Glutamatergic neuron (in vitro differentiated cells): ENCODE measurements at places on chromosomes 11 and 22.

DNA sequence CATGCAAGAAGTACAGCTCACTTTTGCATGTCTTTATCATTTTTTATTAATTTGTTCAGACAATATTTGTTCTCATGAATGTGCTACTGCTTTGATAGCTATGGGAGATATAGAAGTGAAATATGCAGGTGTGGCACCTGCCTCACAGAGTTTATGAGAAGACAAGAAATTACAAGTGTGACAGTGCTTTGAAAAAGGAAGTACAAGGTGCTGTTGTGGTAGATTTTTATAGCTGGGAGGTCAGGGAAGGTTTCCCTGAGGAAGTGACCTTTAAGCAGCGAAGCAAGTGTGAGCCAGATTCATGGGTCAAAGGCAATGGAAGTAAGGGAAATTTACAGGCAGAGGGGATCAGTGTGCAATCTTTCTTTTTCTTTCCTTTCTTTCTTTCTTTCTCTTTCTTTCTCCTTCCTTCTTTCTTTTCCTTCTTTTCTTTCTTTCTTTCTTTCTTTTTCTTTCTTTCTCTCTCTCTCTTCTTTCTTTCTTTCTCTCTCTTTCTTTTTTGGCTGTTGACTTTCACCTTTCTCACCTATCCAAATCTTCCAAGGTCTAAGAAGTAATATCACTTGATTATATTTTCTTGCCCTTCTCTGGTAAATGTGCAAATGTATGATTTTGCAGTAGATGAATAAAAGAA lies 6.4 kb upstream of the BMAL1 start:
- no peak for DNase-seq

DNA sequence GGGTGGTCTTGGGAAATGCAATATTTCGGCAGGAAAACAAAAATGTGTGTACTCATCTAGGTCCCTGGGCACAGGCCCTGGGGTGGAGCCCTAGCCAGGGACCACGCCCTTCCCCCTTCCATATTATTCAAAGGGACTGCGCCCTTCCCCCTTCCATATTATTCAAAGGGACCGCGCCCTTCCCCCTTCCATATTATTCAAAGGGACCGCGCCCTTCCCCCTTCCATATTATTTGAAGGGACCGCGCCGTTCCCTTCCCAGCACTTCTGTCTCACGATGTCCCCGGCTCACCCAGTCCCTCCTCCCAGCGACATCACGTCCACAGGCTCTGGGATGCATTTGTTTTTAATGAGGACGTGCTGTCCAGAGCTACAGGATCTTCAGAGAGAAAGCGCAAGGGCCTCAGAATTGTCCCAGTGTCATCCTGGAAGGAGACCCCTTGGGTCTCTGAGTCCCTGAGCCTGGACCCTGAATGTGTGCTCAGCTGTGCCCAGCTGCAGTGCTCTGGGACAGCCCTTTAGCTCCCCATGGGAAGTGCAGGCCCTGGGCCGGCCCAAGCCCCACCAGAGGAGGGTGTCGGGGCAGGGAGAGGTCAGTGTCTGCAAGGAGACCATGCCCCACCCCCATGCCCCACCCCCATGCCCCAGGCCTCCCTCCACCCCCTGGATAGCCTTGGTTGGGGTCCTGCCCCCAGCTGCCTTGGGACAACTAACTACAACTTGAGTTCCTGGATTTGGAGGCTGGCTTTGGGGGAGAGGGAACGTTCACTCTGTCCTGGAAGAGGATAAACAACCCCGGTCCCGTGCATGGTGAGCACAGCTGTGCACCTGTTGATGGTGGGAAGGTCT lies 810.0 kb downstream of the BRD1 start:
- DNase-seq: no peak

DNA sequence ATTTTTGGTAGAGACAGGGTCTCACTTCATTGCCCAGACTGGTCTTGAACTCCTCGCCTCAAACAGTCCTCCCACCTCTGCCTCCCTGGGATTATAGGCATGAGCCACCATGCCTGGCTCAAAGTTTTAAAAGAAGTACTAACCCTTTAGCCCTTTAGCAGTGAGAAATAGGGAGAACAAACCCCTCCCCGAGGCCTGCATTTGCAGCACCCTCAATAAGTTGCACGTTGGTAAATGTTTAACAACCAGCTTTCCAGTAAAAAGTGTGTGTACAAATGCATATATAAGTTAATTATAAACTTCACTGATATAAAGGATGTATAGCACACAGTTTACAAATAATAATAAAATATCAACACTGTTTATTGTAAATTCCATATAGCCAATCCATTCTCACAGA lies 51.8 kb downstream of the PARVA start:
- no peak for DNase-seq

- DNase-seq: peak; percentile 36
These were observed 588.4 kb downstream of the OPCML start for GRCh38 chr11:132943706-132944568.

GRCh38 chr22:46084376-46084775 lies 66.0 kb upstream of the PPARA start:
- DNase-seq: no peak

DNA sequence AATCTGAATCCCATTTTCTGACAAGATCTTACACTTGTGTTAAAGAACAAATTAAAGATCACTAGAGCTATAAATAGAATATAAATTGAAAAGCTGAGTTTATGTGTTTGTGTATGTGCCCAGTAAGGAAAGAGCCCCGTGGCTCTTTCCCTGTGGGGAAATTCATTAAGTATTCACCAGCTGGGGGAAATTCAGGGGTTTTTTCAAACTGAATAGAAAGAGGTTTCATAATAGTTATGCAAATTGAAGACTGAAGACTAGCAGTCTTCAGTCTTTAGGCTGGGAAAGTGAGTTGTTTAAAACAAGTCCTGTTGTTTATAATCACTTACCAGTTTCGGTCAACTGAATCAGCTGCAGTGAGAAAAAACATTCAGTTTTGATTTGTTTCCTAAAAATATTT lies 11.3 kb upstream of the MS4A7 start:
- DNase-seq: no peak

DNA sequence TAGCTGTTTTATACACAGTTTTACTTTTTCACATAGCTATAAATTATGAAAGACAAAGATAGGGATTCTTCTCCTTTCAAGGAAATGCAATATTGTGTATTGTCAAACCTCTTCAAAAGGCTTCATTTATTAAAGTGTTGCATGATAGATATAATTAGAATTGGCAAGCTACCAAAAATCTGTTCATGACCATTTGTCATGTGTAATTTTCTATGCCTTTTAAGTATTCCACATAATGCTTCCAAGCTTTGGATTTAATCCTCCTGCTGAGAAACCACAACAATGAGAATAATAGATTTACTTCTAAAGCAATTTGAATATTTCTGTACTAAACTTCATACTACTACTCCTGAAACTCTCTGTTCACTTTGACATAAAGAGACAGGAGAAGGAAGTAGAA lies 403.2 kb upstream of the CCDC179 start:
- no peak for DNase-seq

DNA sequence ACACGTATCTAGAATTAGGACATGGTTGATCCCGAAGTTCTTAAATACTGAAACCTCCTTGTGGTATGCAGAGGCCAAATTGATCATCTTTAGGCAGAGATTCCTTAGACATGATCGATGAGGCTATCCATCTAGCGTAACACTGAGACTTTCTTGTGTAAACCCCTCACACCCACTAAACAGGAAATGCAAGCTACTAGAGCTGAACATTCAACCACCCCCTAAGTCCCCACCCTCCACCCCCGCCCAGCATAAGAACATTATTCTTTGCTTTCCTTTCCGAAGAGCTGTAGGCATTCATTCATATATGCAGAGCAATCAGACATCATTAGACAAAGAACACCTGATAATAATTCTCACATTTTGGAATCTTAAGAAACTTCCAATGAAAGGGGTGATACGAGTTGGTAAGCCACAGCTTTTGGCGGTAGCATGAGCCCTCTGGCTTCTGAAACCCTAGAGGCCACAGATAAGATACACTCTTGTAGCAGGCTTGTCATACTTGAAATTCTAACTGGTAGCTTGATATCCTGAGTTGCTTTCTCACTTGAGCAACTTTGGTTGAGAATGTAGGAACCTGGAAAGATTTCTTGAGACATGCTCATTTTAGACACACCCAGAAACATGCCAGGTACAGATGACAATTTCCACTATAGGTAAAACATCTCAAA lies 42.2 kb downstream of the FLI1 start:
- DNase-seq: no peak

DNA sequence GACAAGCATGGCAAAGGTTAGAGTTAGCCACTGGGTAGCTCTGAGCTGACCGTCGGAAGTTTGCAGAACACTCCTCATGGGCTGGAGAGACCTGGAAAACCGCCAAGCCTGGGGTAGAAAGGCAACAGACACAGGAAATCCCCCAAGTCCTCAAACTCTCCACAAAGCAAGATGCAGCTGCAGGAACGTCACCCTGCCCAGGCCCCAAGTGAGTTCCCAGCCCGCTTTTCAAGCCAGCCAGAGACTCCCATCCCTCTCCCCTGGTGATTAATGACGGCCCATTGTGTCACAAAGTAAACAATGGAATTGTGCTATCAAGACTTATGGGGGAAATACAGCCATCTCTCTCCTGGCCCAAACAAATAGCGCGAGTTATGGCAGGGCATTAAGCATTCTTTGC lies 633.0 kb downstream of the TBC1D22A start:
- no peak for DNase-seq

DNA sequence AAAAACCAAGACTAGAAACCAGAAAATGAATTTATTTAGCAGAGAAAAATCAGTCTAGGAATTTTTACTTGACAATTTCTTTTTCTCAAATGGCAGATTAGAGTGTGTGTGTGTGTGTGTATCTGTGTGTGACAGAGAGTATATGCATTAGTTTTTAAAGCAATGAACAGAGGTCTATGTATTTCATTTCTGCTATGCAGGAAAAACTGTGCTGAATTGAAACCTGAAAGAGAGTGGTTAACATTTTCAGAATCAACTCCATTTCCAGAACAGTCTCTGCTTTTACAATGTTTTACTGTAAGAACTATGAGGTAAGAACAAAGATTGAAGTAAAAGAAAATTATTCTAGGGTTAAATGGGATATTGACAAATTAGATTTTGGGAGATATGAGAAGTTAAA lies 114.8 kb downstream of the GRM5 start:
- DNase-seq: no peak

GRCh38 chr11:103413266-103413888 lies 304.2 kb downstream of the DYNC2H1 start:
- no peak for DNase-seq

GRCh38 chr22:24170188-24170587 lies 11.1 kb upstream of the SUSD2 start:
- DNase-seq: peak; percentile 37

GRCh38 chr22:50292643-50293440 lies 14.6 kb downstream of the PLXNB2 start:
- DNase-seq: no peak

- no peak for DNase-seq
These were observed 31.6 kb upstream of the GAL start for GRCh38 chr11:68652683-68653156.

- no peak for DNase-seq
These were observed 66.5 kb upstream of the TOP3B start for GRCh38 chr22:22048981-22049531.

DNA sequence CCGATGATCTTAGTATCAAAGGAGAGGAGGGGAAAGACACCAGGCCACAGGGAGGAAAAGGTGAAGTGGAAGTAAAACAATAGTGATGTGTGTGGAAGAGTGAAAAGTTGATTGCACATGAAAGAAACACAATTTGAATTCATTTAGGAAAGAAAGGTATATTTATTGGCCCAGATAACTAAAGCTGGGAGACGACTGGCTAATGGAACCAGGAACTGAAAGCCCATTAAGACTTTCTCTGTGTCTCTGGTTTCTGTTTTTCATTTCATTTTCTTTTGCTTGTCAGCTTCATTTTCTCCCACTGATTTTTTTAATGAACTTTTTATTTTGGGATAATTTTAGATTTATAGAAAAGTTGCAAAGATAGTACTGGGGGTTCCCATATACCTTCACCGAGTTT lies 5.1 kb upstream of the DCHS1 start:
- DNase-seq: no peak

GRCh38 chr11:74615311-74615710 lies 22.9 kb downstream of the POLD3 start:
- no peak for DNase-seq

- no peak for DNase-seq
These were observed 107.8 kb downstream of the SYN3 start for GRCh38 chr22:32950366-32950765.

- DNase-seq: no peak
These were observed 558.3 kb downstream of the BRD1 start for GRCh38 chr22:49269371-49269770.

- peak; percentile 74 for DNase-seq
These were observed 59.1 kb downstream of the IGLL1 start for GRCh38 chr22:23520863-23521440.

DNA sequence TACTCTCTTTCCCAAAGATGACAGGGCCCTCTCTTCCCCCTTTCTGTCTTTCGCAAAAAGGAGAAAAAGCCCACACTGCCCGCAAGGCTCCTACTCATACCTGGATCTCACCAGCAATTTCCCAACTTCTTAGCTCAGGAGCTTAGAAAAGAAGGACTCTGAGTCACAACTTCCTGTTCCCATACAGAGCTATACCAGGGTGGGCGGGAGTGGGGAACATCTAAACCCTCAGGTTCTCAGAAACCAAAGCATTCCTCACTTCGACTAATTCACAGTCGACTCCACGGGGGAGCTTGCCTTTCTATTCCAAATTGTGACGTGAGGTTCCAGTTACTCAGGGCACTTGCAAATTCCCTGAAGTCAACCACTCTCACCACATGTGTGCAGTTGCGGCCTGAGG lies 61.9 kb downstream of the MTNR1B start:
- no peak for DNase-seq

GRCh38 chr11:6693342-6694228 lies 10.4 kb upstream of the MRPL17 start:
- DNase-seq: no peak

GRCh38 chr11:57140568-57140967 lies 41.2 kb upstream of the LRRC55 start:
- no peak for DNase-seq
